ENCODE measurements at places on chromosomes 4 and X.

DNA sequence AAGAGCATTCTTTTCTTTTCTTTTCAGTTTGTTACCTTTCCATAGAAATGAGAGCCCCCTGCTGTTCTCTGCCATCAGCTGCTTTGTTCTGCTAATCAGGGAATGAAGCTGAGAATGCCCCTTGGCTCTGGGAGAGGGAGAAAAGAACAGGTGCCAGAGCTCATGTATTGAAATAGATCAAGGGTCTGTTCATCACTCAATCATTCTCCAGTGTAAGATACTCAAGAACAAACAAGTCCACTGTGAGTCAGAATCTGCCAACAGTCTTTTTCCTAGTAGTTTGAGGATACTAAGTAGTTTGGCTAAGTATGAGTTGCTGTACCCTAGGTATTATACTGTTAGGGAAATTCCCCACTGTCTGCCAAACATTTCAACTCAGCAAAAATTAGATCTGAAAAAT is 144.3 kb downstream of the RTL3 start:
- no peak for DNase-seq

DNA sequence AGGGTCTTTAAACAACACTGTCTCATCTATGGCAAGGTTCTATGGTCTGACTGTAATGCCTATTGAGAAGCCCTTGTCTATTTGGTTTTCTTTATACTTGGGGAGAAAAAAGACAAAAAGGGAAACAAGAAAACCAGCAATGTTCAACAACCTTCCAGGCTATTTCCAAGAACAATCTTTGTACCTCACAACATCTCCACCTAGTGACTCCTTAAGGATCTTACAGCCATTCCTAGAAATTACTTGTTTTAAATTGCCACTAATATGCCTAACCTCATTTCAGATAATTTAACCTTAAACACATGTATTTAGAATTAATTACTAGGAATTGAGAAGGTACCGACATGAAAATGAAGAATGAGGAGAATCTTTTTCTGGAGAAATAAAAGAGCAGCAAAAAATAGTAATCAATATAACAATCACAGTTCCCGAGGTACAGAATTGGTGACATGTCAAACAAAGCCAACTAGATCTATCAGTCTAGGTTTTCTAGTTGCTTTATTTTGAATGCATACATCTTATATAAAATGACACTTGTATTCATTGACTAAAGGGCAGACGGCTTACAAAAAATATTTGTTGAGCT is 1.6 kb upstream of the RBM46 start:
- DNase-seq = peak; percentile 22

GRCh38 chr4:108072300-108072699 is 82.6 kb downstream of the HADH start:
- DNase-seq = no peak

GRCh38 chr4:37603070-37603468 is 83.1 kb downstream of the RELL1 start:
- DNase-seq = peak; percentile 70

DNA sequence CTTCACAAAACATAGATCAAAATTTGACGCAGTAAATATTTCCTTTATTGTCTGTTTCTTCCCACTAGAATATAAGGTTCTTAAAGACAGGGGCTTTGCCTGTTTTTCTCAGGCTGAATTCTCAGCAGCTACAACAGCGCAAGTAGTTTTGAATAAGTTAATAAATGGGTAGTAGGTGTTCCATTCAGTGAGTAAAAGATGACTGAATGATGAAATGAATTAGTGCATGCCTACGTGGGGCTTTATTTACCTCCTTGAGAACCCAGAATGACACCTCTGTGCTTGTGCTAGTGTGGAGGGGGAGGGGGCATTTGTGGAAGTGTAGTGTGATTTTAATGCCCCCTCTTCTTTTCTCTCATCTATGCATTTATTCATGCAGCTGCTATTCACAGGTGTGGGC is 278.9 kb downstream of the FBXW7 start:
- DNase-seq = no peak

- peak; percentile 77 for DNase-seq
Measured at GRCh38 chr4:113278324-113278934, 229.0 kb downstream of the ANK2 start.

DNA sequence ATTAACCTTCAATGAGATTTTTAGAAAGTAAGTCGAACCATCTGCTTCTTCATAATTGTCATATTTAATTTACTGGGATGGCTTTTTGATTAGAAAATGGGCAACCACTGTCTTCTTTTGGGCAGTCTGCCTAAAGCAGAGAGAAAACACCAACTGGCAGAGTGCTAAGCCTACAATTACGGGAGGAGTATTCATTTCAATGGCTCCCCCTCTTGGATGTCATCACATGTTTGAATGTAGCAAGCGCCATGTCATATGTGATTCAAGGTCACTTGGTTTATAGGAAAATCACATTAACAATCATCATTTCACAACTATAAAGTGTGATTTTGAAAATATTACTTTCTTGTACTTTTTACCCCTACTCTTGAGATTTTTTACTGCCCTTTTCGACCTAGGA is 261.9 kb downstream of the FRMPD4 start:
- DNase-seq = no peak
